NCI-H2107 (cell line): ENCODE measurements at places on chromosomes 6 and 20.

DNA sequence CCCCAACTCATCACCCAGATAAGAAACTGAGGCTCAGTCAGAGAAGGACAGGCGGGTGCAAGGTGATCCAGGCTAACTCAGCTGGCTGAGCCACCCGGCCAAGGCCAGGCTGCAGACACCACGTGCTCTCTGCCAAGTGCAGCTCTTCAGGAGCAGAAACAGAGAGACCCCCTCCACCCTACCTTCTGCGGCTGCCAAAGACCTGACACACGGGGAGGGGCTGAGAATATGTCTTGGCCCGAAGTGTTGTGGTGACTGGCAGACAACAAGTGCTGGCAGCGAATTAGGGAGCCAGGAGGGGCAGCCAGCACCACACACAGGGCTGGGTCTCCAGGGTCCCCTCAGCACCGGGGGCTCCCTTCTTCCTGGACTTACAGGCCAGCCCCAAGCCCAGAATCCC, 22.5 kb downstream of the PREX1 start:
- DNase-seq, result no peak

DNA sequence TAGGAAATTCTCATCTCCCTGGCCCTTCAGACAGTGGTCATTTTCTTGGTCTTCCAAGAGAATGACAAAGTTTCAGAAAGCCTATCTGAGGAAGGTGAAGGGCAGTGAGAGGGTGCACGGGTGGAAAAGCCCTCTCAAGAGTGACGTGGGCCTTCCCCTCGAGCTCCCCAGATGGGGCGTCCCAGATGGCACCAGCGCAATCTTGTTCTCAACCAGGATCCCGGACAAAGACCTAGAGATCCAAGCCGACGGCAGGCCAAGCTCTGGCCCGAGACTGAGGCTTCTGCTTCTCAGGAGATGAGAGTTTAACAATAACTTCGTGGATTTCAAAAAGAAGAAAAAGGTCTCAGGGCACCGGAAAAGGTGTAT, 797 bp upstream of the ZNF133 start:
- no peak for DNase-seq

DNA sequence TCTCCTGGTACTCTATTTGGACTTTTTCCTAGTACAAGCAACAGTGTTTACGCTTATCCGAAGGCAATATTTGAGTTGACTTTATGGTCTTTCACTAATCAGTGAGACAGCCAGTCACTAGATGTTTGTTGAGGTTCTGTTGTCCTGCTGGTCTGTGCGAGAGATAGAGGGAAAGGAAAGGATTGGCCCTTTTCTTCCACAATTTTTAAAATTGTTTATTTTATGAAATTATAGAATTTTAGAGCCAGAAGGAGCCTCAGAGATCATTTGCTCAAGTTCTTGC, 44.4 kb downstream of the MAP3K4 start:
- DNase-seq, result no peak

- no peak for DNase-seq
Observed at GRCh38 chr20:9110365-9110764, 41.5 kb downstream of the PLCB4 start.

GRCh38 chr6:85323435-85324040, 126.3 kb upstream of the NT5E start:
- peak; percentile 33 for DNase-seq

GRCh38 chr6:7129784-7130569, 22.2 kb downstream of the RREB1 start:
- no peak for DNase-seq

GRCh38 chr20:52305858-52306257, 114.3 kb upstream of the ZFP64 start:
- no peak for DNase-seq

- DNase-seq, result no peak
Observed at GRCh38 chr6:19210849-19211590, 626.1 kb upstream of the ID4 start.

GRCh38 chr6:155075930-155076695, 81.0 kb downstream of the TIAM2 start:
- DNase-seq, result no peak

- no peak for DNase-seq
Observed at GRCh38 chr6:119902681-119903080, 553.1 kb upstream of the MAN1A1 start.

GRCh38 chr20:61940976-61941720, 124.5 kb downstream of the TAF4 start:
- DNase-seq, result no peak
